ENCODE measurements at places on chromosomes 5 and 9. TPM values are rescaled to one million over a fixed set of nuclear protein-coding genes. Genes with fewer than 3 reads are reported as not detected.

Gene DAB2IP
- total RNA-seq, result 6.1 TPM

Gene IL9
- total RNA-seq, result not detected

Gene SNAPC3
- 59.2 TPM for total RNA-seq

Gene PIP5K1B
- total RNA-seq, result not detected

Gene GZMA
- total RNA-seq, result not detected

Gene JAKMIP2
- under 0.01 TPM for total RNA-seq

Gene CD72
- 0.19 TPM for total RNA-seq

Gene MCTP1
- total RNA-seq, result 3.7 TPM

Gene ANKRD34B
- not detected for total RNA-seq

Gene UNC5A
- under 0.01 TPM for total RNA-seq

Gene PTGER4
- total RNA-seq, result 9.6 TPM

Gene SPOCK1
- 173 TPM for total RNA-seq

Gene MTAP
- total RNA-seq, result 33.5 TPM

Measured in regular cardiac myocyte (primary cell).